ENCODE measurements at places on chromosomes 7 and 10. TPM values are rescaled to one million over a fixed set of nuclear protein-coding genes. Genes with fewer than 3 reads are reported as not detected.

- DNase-seq = no peak
These were observed 212.4 kb upstream of the YAE1 start for GRCh38 chr7:39353615-39354376.

DNA sequence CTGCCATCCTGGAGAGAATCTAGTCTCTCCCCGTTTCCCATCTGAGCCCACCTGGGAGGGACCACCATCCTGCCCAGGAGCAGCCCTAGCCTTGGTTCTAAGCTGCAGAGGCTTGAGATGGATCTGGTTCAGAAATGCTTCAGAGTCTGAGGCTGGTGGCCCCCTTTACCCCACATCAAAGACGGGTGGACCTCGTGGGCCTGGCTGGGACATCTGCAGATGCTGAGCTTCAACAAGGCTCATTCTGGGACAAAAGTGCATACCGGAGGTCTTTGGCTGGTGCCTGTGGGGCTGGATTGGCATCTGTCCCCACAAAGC lies 4.9 kb upstream of the IRF5 start:
- DNase-seq = no peak

- no peak for DNase-seq
These were observed 27.2 kb downstream of the ATE1 start for GRCh38 chr10:121900443-121901174.

GRCh38 chr10:130232166-130233034 lies 96.2 kb downstream of the GLRX3 start:
- DNase-seq = no peak

GRCh38 chr7:18535810-18536415 lies 40.4 kb downstream of the HDAC9 start:
- no peak for DNase-seq

DNA sequence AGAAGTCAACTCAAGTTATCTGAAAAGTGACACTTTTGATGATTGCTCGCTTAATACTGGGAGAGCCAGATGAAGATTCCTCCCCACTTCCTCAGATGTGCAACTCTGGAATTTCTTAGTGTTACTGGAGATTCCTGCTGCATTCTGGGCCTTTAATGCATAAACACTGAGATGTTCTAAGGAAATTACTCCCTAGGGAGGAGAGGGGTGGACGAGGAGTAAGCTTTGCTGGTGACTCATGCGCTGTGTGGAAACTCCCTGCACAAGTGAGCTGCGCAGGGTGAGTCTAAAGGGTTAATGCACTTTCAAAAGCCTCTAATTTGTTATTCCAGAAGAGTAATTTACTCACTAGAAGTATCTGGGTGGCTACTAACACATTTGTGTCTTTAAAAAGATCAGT lies 46.3 kb downstream of the EGFR start:
- DNase-seq = no peak

FOXI2 gene
- total RNA-seq = not detected

CRTAC1 gene
- total RNA-seq = 0.25 TPM

AHR gene
- total RNA-seq = 45.6 TPM

KLHL7 gene
- 44.0 TPM for total RNA-seq

DNAH11 gene
- total RNA-seq = 0.80 TPM

Data from mesothelial cell of epicardium (in vitro differentiated cells).